NCI-H1436 (cell line): ENCODE measurements at places on chromosomes 7 and 10.
A peak's percentile ranks its signal among the peaks of the same experiment; 100 is the strongest.

DNA sequence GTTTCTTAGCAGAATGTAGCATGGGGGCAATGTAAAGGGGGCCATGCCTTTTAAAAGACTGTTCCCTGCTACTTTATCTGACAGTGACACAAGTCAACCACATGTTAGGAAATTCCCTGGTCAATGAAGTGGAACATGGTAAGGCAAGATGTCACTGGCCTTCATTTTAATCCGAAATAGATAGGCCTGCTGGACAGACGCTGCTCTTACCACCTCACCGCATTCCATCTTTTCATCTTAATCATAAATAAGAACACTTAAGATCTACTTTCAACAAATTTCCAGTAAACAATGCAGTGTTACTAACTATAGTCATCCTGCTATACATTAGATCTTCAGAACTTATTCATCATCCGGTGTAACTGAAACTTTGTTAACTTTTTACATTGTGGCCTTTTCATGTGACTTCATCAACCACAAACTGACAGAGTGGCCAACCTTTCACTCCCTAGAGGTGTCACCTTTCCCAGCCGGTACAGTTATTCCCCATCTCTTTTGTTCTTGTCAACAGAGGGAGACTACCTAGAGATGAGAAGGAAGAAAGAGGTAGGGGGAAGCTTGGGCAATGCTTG lies 15.6 kb downstream of the ASB4 start:
- DNase-seq = no peak

GRCh38 chr7:36459236-36459960 lies 69.7 kb downstream of the ANLN start:
- no peak for DNase-seq

DNA sequence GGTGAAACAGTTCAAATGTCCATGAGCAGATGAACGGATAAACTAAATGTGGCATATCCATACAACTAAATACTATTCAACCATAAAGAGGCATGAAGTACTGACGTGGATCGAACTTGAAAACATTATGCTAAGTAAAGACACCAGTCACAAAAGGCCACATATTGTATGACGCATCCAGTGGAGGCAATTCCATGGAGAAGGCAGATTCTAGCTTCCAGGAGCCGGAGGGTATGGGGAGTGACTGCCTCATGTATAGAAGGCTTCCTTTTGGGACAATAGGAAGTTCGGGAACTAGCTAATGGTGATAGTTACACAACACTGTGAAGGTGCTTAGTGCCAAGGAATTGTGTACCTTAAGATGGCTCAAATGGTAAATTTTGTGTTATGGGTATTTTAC lies 98.4 kb downstream of the VIPR2 start:
- no peak for DNase-seq

- no peak for DNase-seq
Measured at GRCh38 chr10:80186364-80187012, 18.8 kb downstream of the ANXA11 start.

DNA sequence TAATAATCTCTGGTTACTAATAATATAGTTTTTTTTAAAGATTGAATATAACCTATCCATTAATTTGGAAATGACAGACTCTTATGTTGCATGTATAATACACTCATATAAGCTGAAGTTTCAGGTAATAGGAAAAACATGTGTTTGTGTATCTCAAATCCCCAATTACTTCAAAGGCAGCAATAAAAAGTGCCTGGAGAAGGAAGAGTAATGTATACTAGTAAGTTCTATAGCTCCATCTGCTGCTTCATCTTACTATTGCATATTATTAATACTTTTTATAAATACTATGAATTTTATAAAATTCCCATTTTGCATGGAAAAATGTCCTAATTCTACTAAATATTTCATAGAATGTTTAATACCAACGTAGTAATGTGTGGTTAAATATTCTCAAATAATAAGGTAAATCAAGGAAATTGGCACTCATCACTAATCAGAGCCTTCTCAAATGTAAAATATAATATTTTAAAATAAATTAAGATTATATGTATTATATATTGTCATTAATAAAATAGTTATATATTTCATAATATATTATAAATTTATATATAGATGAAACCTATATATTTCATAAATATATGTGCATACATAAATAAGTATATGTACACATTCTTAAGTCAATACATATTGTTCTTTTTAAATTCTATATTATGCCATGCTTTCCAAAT lies 311.9 kb downstream of the HGF start:
- DNase-seq = peak; percentile 30

GRCh38 chr7:114921631-114922025 lies 266 bp upstream of the MDFIC start:
- DNase-seq = no peak

- DNase-seq = no peak
Measured at GRCh38 chr7:52726493-52726892, 308.9 kb upstream of the POM121L12 start.

- DNase-seq = no peak
Measured at GRCh38 chr7:36311539-36311938, 78.1 kb upstream of the ANLN start.

DNA sequence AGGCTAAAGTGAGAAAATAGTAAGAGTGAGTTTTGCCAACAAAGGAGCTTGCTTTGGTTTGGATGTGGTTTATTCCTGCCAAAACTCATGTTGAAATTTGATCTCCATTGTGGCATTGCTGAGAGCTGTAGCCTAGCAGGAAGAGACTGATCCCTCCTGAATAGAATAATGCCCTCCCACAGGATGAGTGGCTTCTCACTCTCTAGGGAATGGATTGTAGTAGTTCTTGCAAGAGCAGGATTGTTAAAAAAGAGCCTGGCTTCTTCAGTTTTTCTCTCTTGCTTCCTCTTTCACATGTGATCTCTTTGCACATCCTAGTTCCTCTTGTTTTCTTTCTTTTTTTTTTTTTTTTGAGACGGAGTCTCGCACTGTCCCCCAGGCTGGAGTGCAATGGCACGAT lies 34.4 kb downstream of the ASAH2 start:
- peak; percentile 13 for DNase-seq

DNA sequence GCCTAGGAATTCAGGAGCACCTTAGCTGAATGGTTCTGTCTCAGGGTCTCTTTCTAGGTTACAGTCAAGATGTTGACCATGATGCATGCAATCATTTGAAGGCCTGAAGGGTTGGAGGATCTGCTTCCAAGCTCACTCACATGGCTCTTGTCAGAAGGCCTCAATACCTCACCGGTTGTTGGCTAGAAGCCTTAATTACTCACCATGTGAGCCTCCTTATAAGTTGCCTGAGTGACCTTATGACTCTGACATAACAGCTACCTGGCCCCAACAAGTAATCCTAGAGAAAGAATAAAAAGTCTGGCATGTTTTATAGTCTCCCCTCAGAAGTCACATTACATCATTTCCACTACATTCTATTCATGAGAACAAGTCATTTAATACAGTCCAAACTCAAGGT lies 3.4 kb upstream of the C1GALT1 start:
- no peak for DNase-seq

DNA sequence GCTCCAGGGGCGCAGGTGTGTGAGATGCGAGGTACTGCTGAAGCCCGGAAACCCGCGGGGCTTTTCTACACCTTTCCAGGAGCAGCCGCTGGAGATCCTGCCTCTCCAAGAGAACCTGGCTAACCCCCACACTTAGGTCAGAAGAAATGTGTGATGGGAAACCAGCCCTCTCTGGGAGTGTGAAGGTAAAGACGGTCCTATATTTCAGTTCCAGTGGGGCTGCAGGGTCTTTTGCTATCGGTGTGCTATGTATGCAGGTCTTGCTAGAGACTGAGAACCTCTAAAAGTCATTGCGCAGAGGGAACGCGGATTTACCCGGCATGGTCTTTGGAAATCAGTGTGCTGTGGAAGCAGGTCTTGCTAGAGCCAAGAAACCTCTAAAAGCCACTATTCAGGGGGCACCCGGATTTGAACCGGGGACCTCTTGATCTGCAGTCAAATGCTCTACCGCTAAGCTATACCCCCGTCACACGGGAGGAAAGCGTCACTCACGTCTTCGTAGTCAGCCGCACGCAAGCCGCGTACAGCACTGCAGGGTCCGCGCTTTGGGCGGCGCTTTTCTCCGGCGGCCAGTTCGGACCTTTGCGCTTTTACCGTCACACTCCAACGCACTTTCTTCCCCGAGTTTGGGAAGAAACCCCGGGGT lies 46.0 kb downstream of the ZNF777 start:
- no peak for DNase-seq

DNA sequence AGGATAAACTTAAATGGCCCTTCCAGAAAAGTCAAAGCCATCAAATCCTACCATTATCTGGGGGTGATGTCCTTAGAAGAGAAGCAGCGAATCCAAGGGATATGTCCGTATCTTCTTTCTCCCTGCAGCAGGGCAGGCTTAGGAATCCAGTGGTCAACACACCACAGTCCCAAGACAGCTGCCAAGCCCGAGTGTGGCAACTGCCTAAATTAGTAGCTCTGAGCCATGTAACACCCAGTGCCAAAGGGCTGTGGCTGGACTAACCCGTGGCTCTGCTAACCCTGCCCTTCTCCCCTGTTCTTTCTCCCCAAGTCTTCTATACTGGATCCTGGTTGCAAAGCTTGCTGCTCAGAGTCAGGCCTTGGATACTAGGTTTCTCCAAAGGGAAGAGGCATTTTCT lies 74.8 kb downstream of the CDK1 start:
- no peak for DNase-seq

- no peak for DNase-seq
Measured at GRCh38 chr7:12518920-12519681, 51.4 kb upstream of the SCIN start.

DNA sequence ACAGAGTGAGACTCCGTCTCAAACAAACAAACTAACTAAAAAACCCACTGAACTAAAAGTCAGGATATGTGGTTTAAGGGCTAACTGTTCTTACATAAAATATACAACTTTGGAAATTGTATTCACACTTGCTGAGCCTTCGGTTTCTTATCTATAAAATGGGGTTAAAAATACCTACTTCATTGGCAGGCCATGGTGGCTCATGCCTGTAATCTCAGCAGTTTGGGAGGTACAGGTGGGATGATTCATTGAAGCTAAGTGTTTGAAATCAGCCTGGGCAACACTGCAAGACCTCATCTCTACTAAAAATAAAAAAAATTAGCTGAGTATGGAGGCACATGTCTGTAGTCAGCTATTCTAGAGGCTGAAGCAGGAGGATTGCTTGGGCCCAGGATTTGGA lies 115.4 kb upstream of the KLF6 start:
- no peak for DNase-seq

GRCh38 chr7:98223898-98224700 lies 12.9 kb downstream of the BHLHA15 start:
- DNase-seq = no peak

GRCh38 chr7:102875700-102876295 lies 37.0 kb upstream of the LRRC17 start:
- DNase-seq = no peak
